ENCODE measurements at places on chromosomes 4 and X.

- DNase-seq = no peak
Observed at GRCh38 chr4:7971881-7972500, 32.3 kb upstream of the AFAP1 start.

GRCh38 chr4:73067971-73068394, 1.5 kb downstream of the COX18 start:
- DNase-seq = peak; percentile 25

GRCh38 chrX:48700951-48701653, 4.6 kb downstream of the SUV39H1 start:
- DNase-seq = no peak

GRCh38 chrX:68018248-68019203, 414.8 kb downstream of the OPHN1 start:
- DNase-seq = peak; percentile 9

DNA sequence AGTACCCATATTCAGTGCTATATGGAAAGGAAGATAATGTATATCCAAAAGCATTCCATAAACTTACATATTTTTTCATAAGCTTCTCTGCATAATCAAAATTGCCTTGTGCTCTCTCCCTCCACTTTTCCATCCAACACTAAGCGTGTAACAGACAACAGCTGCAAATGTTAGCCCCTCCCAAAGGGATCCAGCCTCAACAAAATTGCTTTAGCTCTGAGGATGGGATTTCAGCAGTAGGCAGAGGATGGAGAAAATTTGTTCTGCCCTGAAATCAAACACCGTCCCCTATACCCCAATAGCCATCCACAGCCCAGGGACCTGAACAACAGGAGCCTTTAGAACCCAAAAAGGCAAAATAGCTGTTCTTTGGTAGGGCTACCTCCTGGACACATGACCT, 28.8 kb upstream of the FGF13 start:
- no peak for DNase-seq

DNA sequence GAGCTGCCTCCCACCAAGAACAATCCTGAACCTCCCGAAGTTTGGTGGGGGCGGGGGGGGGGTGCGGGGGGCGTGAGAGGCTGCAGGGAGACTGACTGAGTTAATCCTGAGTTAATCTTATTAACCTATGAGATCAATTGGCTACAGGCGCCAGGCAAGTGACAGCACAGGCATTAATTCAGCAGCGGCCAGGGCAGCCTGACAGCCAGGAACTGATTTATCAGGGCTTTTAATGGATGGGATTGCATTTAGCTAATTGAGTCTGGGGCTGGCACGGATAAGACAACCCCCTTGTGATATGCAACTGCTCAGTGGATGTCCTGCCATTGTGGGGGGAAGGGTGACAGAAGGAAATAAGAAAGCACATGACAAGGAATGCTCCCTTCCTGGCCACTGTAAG, 16.3 kb downstream of the RTL5 start:
- no peak for DNase-seq

- DNase-seq = no peak
Observed at GRCh38 chr4:123438031-123438430, 41.4 kb downstream of the SPRY1 start.

DNA sequence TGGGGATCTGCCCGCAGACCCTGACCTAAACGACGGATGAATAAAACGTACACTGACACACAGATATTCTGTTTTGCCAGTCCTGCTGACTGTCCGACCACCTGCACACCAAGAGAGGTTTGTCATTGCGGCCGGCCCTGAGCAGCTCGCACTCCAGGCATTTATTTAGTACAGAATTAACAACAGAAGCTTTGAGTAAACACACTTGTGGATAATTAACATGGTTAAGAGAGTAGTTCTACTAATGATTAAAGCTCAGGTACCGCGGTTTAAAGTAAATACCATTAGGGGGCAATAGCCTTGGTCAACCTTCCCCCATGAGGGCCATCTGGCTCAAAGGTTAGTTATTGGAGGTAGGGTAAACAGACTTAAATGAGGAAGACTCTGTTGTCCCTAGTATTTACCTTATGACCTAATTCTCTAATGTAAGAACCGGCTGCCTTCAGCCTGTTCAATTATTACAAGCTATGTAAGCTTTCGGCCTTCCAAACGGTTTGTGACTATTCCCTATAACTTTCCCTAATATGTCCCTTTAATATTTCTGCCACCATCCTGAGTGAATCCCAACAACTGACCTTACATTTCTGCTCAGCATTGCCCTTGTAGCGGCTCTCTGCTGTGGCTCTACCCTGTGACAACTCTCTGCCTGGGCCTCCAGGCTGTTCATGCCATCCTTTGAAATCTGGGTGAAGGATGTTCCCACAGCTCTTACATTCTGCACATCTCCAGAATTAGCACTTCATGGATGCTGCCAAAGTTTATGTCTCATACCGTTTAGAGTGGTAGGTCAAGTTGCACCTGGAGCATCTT, 46.9 kb upstream of the SYTL5 start:
- no peak for DNase-seq

GRCh38 chr4:39068907-39069306, 6.9 kb downstream of the KLHL5 start:
- peak; percentile 67 for DNase-seq

- DNase-seq = no peak
Observed at GRCh38 chrX:85569096-85569495, 189.6 kb upstream of the POF1B start.

GRCh38 chr4:107734120-107734519, 14.1 kb upstream of the PAPSS1 start:
- peak; percentile 30 for DNase-seq

- DNase-seq = peak; percentile 52
Observed at GRCh38 chrX:13742397-13743176, 8.0 kb downstream of the OFD1 start.

DNA sequence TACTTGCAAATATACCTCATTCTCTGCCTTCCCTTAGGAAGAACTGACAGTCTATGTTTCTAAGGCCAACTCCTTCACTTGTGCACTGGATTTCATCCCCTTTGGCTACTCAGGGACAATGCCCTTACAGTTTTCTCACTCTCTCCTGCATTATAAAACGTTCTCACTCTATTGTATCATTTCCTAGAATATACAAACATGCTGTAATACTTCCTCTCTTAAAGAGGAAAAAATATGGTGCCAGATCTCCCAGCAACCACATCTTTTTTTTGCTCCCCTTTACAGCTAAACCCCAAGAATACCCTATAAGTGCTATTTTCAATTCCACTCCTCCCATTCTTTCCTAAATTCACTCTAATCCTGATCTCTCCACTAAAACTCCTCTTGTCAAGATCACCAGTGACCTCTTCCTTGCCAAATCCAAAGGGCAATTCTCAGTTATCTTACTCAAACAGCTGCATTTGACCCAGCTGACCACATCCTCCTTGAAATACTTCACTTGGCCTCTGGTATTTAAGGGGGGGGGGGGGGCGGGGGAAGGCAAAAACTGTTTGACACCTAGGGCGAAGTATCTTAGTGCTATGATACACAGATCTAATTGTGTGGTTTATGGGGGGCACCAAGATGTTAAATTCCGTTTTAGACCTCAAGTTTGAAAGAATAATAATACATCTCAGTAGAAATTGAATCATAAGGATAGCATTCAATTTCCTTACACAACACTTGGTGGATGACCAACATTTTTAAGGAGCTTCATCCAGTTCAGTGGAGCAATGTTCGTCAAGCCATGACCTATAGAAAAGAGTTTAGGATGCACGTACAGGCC, 1.6 kb downstream of the RCHY1 start:
- peak; percentile 56 for DNase-seq

GRCh38 chr4:26342328-26343037, 21.7 kb downstream of the RBPJ start:
- peak; percentile 67 for DNase-seq

DNA sequence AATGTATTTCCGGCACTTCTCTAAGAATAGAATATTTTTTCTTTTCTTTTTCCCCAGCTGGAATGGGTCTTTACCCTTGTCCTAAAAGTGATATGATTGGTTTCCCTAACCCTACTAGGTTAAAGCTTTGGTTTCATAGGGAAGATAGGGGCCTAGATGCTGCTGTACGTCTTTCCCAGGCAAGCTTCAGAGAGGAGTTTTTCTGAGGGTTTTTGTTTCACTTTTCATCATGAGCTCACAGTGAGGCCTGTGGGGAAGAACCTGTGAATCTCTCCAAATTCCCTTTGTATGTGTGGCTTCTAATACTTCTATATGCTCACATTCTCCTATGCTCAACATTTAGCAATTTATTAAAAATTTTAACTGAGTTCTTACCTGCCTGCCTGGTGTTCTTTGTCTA, 320.0 kb upstream of the PCDH18 start:
- no peak for DNase-seq

GRCh38 chr4:174012135-174012885, 271.2 kb downstream of the FBXO8 start:
- no peak for DNase-seq

GRCh38 chr4:101153653-101154052, 193.7 kb downstream of the PPP3CA start:
- DNase-seq = no peak

DNA sequence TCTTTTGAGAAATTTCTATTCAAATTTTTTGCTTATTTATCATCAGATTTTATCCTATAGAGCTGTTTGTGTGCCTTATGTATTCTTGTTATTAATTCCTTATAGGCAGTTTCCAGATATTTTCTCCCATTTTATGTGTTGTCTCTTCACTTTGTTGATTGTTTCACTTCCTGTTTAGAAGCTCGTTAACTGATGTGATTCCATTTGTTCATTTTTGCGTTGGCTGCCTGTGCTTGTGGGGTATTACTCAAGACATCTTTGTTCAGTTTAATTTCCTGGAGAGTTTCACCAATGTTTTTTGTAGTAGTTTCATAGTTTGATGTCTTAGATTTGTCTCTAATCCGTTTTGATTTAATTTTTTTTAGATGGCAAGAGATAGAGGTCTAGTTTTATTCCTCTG, 14.6 kb downstream of the ZNF718 start:
- DNase-seq = peak; percentile 13

DNA sequence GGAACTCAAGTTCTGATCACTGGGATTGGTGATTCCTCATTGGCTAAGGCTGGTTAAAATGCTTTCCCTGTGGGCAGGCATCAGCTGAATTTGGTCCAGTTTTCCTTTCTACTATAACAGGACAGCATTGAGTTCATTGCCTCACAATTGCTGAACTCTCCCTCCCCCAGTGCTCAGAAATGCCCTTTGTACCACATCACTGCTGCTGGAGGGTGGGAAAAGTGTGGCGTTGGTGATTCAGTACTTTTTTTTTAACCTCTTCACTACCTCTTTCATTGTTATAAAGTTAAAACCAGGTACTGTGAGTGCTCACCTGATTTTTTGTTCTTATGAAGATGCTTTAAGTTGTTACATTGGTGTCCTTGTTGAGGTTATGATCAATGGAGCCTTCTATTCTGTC, 69.3 kb upstream of the IL2 start:
- DNase-seq = no peak

DNA sequence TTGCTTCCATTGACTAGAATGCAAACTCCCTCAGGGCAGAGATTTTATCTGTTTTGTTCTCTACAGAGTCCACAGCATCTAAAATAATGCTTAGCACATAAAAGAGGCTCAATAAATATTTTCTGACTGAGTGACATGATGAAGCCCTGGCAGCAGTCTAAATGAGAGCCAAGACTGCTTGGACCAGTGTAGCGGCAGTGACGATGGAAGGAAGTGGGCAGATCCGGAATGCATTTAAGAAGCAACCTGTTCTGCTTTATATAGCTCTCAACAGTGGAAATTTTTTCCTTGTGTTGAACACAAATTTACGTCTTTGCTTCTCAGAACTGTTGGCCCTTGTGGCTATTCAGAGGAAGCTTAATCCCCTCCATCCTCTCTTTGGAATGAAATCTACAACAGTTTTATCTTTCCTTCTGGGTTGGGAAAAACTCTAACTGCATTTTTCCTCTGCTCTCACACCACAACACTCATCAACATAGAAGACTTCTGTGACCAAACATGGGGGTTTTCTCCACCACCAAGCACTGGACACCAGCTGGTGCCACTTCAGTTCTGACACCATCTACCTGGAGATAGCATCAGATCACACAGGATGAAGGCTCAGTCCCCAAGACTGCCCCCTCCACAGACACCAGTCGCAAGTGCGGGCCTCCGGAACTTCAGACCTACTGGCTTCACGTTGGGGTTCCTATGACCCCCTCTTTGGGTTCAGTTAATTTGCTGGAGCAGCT, 7.0 kb upstream of the BEND4 start:
- no peak for DNase-seq

DNA sequence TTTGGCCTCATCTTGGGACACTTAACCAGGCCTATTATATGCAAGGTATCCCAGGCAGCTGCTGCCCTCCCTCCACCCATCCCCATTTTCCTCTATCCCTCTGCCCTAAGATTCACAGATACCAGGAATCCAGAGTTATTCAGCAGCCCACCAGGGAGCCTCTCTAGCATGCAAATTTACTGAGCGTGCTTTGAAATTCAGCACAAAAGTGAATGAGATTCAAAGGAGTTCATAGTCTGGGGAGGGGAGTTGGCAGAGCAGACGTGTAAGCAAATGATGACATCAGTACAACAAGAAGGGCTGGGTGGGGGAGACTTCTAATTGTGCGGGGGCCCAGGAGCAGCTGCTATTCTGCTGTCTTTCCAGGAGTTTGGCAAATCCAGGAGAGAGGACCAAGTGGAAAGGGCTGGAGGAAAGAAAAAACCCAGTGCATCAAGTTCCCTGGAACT, 1.7 kb upstream of the MTM1 start:
- no peak for DNase-seq

- DNase-seq = no peak
Observed at GRCh38 chrX:9611436-9612145, 146.7 kb downstream of the TBL1X start.

GRCh38 chr4:147799986-147800555, 68.2 kb downstream of the ARHGAP10 start:
- DNase-seq = peak; percentile 63

DNA sequence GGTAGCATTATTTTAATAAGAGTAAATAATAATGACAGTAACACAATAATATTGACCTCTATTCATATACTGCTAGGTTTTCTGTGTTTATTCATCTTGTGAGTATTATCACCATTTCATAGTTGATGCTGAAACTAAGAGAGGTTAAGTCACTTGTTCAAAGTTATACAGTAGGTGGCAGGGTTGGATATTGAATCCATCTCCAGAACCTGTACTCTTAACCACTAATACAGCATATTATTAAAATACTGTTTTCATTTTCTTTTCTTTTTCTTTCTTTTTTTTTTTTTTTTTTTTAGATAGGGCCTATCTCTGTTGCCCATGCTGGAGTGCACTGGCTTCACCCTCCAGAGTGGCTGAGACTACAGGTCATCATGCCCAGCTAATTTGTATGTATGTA, 7.1 kb upstream of the ELF2 start:
- peak; percentile 39 for DNase-seq

- no peak for DNase-seq
Observed at GRCh38 chrX:124555036-124555595, 208.8 kb downstream of the SH2D1A start.

- DNase-seq = no peak
Observed at GRCh38 chr4:141376769-141377168, 156.1 kb downstream of the ZNF330 start.
